ENCODE measurements at places on chromosomes 11 and 22.

GRCh38 chr22:50545522-50546325, at the start of gene KLHDC7B:
Gene KLHDC7B (plus strand): TSS chr22:50545899. CDS start chr22:50546244, 345 bp downstream.
- DNase-seq, result no peak

DNA sequence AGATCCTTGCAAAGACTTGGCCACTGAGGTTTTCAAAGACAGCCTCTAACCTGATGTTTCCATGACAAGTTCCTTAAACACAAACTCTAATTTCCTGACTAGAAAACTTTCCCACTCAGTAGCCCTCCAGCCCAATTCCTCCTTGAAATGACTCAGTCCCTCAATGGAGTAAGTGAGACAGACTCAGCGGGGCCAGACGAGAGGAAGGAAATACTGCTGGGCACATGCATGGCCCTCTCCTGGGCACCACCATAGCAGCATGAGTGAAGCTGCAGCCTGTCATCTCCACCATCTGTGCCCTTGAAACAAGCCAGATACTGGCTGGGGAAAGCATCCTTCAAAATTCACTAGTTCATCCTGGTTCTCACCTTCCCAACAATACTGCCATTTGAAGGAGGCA, 76.2 kb upstream of the GDPD4 start:
- DNase-seq, result no peak

- DNase-seq, result no peak
Observed at GRCh38 chr11:8019314-8020243, 32.4 kb downstream of the EIF3F start.

- DNase-seq, result no peak
Observed at GRCh38 chr22:21682385-21683175, 16.8 kb downstream of the PPIL2 start.

- no peak for DNase-seq
Observed at GRCh38 chr11:47464483-47464882, 15.5 kb upstream of the RAPSN start.

DNA sequence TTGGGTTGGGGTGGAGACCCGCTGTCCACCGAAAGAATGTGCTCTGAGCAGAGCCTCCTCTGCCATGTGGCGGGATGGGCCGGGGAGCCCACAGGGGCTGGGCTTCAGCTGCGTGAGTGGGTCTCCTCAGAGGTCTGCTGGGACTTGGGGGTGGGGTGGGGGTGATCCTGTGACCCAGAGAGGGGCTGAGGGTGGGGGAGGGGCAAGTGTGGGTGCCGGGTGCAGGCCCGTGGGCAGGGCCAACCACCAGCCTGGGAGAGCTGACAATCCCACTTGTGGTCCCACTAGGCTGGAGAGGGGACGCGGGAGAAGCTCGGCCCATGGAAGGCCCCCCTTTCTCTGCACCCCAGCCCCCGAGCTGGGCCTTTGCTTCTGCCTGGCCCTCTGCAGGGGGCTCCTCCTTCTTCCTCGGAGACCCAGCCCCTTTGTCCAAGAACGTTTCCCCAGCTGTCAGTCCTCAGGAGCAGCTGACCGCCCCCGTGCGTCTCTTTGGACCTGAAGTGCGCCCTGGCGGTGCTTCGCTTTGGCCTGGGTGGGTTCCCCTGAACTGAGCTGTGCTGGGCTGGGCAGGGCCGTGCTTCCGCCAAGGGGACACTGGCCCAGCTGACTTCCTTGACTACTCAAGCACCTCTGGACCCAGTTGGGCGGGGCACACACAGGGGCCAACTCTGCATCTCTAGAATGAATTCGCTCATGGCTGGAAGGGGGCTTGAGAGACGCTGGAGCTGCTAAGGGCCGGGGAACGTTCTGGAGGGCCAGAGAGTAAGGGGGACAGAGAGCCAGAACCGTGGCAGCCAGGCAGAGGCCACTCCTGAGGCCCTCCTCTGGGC, 30.2 kb downstream of the OSBPL5 start:
- peak; percentile 19 for DNase-seq

- DNase-seq, result no peak
Observed at GRCh38 chr11:21896216-21896615, 296.7 kb upstream of the ANO5 start.

DNA sequence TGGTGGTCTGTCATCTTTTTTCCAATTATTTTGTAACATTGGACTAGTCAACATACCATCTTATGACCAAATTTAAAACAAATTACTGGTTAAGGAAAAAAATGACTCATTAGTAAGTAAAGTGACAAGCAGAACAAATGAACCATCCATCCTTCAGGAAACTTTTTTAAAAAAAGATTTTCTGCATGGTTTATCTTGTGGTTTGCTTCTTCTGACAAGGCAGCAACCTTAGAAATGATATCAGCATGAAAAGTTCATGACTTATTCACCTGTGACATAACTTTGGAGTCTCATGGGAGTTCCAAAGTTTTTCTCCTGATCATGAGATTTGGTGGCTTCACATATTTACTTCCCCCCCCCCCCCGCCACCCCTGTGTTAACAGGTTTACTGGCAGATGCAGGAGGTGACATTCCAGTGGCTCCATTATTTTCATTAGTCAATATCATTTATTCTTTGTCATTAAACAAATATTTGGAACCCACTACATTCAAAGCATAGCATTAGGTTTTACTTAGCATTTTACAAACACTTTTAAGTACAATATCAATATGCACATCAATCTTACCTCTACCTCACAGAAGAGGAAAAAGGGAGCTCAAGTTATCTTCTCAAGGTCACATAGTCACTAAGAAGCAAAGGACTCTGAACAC, 40.7 kb downstream of the DCUN1D5 start:
- no peak for DNase-seq

GRCh38 chr11:8035200-8035855, 45.7 kb upstream of the TUB start:
- DNase-seq, result no peak

GRCh38 chr22:17724678-17725499, 49.4 kb downstream of the BID start:
- no peak for DNase-seq

DNA sequence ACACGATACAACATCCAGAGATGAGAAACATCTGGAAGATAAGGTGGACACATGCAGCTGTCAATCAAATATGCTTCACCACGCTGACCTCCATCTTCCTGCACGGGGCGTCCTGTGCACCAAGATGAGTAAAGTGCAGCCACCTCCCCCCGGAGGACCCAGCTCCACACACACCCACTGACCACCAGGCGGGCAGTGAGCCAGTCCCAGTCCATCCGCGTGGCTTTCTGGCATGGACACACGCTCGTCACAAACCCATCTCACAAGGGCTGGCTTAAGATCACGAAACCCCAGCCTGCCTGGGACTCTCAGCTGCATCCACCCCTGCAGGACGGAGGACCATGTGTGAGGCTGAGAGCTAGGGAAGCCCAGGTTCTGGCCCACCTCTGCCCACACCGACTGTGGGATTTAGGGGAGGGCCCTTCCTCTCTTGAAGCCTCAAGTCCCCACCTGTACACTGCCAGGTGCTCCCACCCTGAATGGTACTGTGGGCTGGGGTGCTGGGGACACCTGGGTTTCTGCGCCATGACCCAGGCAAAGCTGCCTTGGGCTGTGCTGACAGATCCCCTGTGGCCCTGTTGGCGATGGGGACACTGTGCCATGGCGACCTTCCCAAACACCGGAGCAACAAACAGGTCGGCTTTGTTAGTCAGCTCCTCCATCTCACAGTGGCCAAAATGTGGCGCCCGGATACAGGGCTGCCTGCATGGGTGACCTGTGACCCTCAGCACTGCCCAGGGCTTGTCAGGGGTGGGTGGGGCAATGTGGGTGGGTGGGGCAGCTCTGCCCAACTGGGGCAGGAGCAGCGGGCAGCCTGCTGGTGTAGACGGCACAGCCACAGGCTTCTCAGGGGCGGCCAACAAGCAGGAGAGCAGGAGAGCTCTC, 629.0 kb downstream of the TBC1D22A start:
- DNase-seq, result no peak

DNA sequence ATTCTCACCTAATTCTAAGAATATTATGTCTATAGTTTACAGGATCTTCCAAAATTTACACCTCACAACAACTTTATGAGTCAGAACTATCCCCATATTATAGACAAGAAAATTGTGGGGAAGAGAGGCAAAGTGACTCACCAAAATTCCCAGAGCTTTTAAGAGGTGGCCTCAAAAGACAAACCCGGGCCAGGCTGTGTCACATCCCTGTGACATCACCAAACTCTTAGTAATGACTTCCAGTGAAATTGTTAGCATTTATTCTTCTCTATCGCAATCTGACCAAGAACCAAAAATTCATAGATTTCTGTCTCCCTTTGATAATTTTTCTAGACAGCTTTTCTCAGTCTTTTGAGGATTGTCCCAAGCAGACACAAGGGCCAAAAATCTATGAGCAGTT, 134.3 kb downstream of the SNX19 start:
- no peak for DNase-seq
